ENCODE measurements at places on chromosomes 7 and 10. TPM values are rescaled to one million over a fixed set of nuclear protein-coding genes. Genes with fewer than 3 reads are reported as not detected.
A peak's percentile ranks its signal among the peaks of the same experiment; 100 is the strongest.

DNA sequence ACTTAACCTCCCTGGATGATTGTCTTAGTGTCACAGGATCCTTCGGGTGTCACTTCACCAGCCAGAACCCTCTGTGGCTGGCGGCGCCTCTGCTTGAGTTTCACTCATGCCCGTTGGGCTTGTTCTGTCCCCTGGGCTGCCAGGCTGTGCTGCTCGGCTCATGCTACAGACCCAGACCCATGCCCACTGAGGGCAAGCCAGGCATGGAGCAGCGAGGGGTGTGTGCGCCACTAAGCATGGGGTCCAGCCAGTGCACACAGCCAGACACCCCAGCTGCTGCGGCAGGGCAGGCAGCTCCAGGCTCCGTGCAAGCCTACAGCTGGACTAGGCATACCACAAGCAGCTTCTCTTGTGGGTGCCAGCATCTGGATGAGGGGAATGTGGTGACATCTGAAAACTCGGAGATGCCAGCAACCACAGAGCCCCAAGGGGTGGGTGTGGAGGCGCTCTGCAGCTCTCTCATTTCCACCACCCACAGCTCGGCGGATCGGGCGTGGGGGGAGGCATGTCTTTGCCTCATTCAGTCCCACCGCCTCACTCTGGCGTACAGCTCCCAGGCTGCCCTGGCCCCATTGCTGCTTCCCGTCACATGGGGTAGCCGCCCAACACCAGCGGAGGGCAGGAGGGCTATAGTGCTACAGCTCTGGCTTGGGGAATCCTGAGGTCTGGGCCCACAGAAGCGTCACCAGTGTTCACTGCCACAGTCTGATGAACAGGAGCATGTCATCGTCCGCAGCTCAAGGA lies 269.6 kb upstream of the LRGUK start:
- H3K27me3 ChIP-seq: no peaks in the 10 kb centered on the region
- H3K27ac ChIP-seq: no peak overlapping the region
- no peak overlapping the region for H3K4me3 ChIP-seq
- peak; percentile 41 for DNase-seq
- H3K4me1 ChIP-seq: no peaks in the 10 kb centered on the region

DNA sequence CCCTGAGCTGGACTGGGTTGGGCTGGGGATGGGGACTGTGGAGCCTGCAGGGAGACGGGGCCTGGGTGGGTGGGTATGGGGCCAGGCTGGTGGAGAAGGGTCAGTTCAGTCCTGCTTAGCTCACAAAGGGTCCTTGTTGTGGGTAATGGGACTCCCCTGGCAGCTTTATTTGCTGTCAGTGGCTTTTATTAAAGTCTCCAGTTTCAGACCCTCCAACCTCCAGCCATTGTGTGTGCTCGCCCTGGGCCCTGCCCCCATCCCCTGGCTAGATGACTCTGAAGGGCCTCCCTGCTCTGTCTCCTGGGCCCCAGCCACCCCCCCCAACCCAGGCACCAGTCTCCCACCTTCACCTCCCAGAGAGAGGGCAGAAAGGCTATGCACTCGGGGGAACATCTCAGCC lies 44.4 kb upstream of the SLF2 start:
- no peak overlapping the region for H3K4me3 ChIP-seq
- no peaks in the 10 kb centered on the region for H3K4me1 ChIP-seq
- no peaks in the 10 kb centered on the region for H3K36me3 ChIP-seq
- H3K27ac ChIP-seq: no peak overlapping the region
- no peak for DNase-seq

DNA sequence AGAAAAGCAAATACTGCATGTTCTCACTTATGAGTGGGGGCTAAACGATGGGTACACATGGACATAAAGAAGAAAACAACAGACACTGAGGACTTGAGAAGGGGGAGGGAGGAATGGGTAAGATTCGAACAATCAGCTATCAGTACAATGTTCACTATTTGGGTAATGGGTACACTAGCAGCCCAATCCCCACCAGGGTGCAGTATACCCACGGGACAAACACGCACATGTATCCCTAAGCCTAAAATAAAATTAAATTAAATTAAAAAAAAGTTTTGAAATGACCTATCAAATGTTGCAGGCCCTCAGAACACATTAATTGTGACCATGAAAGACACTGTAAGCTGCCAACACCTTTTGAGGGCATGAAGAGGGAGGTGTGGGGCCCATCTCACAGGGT lies 316.0 kb downstream of the WDR37 start:
- no peaks in the 10 kb centered on the region for H3K4me1 ChIP-seq
- no peaks in the 10 kb centered on the region for H3K36me3 ChIP-seq
- peaks cover 15% of the 10 kb centered on the region for H3K27me3 ChIP-seq
- H3K27ac ChIP-seq: no peak overlapping the region

- H3K36me3 ChIP-seq: no peaks in the 10 kb centered on the region
- no peak overlapping the region for H3K27ac ChIP-seq
- no peaks in the 10 kb centered on the region for H3K4me1 ChIP-seq
- no peak for DNase-seq
These were observed 98.5 kb downstream of the SRI start for GRCh38 chr7:88121335-88121734.

- no peaks in the 10 kb centered on the region for H3K36me3 ChIP-seq
- no peak overlapping the region for H3K27ac ChIP-seq
- DNase-seq: no peak
- H3K27me3 ChIP-seq: no peaks in the 10 kb centered on the region
These were observed 13.1 kb downstream of the PLCE1 start for GRCh38 chr10:94006591-94007550.

DNA sequence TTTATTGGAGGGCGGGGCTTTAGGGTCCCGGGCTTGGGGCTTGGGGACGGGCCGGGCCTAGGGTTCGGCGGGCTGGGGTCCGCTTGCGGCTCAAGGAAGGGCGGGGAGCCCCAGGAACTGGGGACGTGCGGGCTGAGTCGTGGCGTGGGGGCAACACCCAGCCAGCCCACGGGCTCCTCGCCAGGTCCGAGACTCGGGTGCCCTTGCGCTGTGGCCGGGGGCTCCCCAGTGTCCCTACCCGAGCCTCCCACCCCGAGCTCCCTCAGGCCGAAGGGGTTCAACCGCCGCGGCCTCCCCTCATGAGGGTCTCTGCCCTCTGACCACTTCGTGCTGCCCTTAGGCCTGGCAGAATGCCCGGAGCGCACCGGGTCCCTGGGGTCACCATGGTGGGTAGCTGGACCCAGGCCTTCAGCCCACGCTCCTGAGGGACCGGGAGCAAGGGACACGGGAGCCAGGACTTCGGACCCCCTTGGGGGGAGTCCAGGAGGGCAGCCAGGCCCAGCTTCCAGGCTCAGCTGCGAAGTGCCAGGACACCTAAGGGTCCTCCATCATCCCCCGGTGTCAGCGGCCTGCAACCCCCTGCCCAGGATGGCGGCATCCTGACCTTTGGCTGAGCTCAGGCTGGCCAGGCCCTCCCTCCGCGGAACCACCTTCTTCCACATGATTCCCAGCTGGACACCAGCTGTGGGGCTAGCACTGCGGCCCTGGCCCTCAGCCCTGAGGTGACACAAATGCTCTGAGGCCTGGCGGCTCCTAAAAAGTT lies 524 bp upstream of the FUOM start:
- no peaks in the 10 kb centered on the region for H3K27me3 ChIP-seq
- H3K4me1 ChIP-seq: peaks cover 18% of the 10 kb centered on the region
- H3K4me3 ChIP-seq: no peak overlapping the region
- DNase-seq: peak; percentile 70
- H3K27ac ChIP-seq: no peak overlapping the region
- peaks cover 19% of the 10 kb centered on the region for H3K36me3 ChIP-seq

GRCh38 chr10:2619916-2620315 lies 447.4 kb upstream of the PFKP start:
- H3K4me1 ChIP-seq: no peaks in the 10 kb centered on the region
- H3K36me3 ChIP-seq: no peaks in the 10 kb centered on the region
- no peak overlapping the region for H3K27ac ChIP-seq
- H3K4me3 ChIP-seq: no peak overlapping the region
- no peak for DNase-seq
- no peaks in the 10 kb centered on the region for H3K27me3 ChIP-seq

- no peak for DNase-seq
- H3K4me1 ChIP-seq: no peaks in the 10 kb centered on the region
- no peaks in the 10 kb centered on the region for H3K36me3 ChIP-seq
- H3K27ac ChIP-seq: no peak overlapping the region
- H3K27me3 ChIP-seq: no peaks in the 10 kb centered on the region
These were observed 176.0 kb upstream of the MYO3A start for GRCh38 chr10:25758041-25758457.

DNA sequence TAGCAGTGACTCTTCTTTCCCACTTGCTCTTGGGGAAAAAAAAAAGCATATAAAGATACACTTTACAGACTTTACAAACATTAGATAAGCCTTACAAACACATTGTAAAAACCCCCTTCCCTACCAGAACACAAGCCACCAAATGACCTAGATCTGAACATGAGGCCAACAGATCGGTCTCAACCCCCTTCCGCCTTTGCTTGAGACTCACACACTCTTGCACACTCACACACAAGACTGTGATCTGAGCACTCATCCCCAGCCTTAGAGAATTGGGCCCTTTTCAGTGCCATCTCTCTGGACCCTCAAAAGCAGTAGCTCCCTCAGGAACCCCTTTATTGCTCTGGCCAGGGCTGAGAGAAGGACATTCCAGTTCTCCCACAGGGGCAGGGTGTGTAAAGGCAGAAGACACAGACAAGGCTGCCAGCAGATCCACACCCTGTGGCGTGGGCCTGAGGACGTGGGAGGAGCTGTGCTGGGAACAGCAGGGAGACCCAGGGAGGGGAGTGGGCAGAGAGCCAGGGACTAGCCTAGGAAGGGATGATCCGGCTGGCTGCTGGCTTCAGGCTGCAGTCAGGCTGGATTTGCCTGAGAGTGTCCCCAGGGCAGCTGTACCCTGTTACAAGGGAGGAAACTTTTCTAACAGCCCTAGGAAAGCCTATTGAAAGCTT lies 206.7 kb downstream of the KIAA1217 start:
- H3K27ac ChIP-seq: peak overlapping the region; percentile 60
- H3K36me3 ChIP-seq: no peaks in the 10 kb centered on the region
- peaks cover 15% of the 10 kb centered on the region for H3K4me1 ChIP-seq
- H3K27me3 ChIP-seq: no peaks in the 10 kb centered on the region
- DNase-seq: peak; percentile 76

DNA sequence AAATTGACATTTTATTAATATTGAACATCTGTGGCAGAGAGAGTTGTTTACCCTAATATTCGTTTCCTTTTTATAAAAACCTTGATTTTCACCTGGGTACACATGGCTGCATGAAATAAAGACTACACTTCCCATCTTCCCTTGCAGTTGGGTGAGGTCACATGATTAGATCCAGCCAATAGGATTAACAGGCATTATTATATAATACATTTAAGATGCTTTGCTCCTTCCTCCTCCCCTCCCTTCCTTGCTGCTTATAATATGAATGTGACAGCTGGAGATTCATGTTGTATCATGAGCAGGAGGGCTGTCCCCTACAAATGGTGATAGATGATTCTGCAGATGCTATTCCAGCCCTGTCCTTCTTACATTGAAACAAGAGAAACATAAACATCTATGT lies 146.6 kb downstream of the SH2D4B start:
- DNase-seq: no peak
- H3K4me3 ChIP-seq: no peak overlapping the region
- no peaks in the 10 kb centered on the region for H3K27me3 ChIP-seq
- H3K36me3 ChIP-seq: no peaks in the 10 kb centered on the region

GRCh38 chr7:127894588-127894987 lies 136.6 kb downstream of the LRRC4 start:
- H3K36me3 ChIP-seq: peaks cover 8% of the 10 kb centered on the region
- H3K27ac ChIP-seq: no peak overlapping the region
- H3K4me1 ChIP-seq: peaks cover 9% of the 10 kb centered on the region

DNA sequence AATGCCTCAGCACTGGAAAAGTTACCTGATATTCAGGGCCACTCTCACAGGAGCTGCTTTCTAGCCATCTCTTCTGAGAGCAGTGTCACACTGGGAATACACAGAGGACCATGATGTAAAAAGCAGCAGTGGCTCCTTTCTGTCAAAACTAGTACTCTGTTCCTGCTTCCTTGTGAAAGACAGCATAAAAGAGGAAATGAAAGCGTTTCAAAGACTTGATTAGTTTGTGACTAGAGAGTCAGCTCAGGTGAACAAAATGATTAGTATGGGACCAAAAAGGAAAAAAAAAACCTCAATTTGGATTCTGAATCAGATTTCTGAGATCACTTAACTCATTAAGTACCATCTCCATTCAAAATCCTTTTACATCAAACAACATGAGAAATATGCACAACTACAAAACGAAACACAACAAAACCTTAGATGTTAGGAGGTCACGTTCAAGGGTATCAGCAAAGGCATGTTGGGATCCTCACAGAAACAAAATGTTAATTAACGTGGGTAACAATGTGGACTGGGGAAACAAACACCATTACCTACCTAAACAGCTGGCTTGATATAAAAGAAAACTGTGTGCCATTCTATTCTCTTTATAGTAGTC lies 103.7 kb downstream of the MACC1 start:
- H3K27me3 ChIP-seq: no peaks in the 10 kb centered on the region
- H3K36me3 ChIP-seq: no peaks in the 10 kb centered on the region
- no peak overlapping the region for H3K4me3 ChIP-seq
- H3K4me1 ChIP-seq: no peaks in the 10 kb centered on the region
- H3K27ac ChIP-seq: no peak overlapping the region

DNA sequence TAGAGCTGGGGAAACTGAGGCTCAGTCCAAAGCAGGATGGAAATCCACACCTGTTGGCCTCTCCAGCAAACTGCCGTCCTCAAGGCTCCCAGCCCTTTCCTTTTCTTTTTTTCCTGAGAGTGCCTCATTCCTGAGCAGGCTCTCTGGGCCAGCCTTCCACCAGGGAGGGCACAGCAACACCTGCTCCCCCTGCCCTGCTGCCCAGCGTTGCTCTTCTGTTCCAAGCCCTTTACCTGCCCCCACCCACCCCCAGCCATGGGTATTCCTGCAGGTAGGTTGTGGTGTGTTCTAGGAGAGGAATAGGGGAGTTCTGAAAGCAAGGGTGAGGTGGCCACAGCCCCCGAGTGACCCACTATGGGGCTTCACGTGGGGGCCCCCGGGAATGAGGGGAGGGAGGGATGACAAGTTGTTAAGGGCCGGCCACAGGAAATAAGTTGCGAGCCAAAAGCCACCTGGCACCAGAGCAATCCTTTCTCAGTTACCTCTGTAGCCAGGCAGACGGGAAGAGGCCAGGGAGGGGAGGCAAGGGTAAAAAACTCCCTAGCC lies 19.3 kb downstream of the VSIR start:
- H3K27me3 ChIP-seq: no peaks in the 10 kb centered on the region
- no peak overlapping the region for H3K4me3 ChIP-seq
- peaks cover 93% of the 10 kb centered on the region for H3K4me1 ChIP-seq
- peak overlapping the region; percentile 80 for H3K27ac ChIP-seq

ZNF853 gene
- total RNA-seq: 4.4 TPM

CLDN3 gene
- total RNA-seq: 12.8 TPM

All from lower lobe of right lung (tissue), 2 donors.